ENCODE measurements at places on chromosomes 16 and 17.
A peak's percentile ranks its signal among the peaks of the same experiment; 100 is the strongest.

DNA sequence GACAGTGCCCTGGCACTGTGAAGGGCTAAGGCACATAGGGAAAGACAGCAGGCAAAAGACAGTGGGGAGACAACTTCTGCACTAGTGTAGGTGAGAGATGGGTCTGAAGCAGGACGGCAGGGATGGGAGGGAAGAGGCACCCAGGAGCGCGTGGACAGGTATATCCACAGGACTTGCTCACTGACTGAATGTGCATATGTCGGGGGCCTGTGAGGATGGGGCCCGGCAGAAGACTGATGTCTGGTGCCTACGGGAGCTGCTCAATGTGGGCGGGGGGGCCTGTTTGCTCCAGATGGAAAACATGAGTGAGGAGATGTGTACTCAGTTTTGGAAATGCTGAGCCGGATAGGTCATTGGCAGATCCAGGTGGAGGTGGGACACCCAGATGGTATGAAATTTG lies 47.3 kb upstream of the PMFBP1 start:
- no peak for DNase-seq

DNA sequence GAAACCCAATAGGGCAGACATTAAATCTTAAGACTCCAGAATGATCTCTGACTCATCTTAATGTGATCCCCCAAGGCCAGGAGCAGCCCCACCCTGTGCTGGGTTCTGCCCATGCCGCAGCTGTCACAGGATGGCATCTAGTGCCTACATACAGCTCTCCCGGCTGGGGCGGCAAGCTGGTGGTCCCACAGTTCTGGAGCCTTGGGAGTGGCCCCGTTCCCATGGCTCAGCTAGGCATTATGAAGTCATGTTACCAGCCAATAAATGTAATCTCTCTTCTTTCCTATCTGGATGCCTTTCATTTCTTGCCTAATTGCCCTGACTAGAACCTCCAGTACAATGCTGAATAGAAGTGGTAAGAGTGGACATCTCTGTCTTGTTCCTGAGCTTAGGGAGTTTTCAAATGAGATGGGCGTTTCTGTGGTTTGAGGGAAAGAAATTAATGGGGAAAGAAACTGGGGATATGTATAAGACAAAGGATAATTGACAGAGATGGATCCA lies 95.7 kb upstream of the DNAH17 start:
- no peak for DNase-seq

GRCh38 chr16:84095466-84095865 lies 21.3 kb downstream of the MBTPS1 start:
- no peak for DNase-seq

GRCh38 chr17:7471729-7472128 lies 7.7 kb downstream of the ZBTB4 start:
- DNase-seq, result no peak

- DNase-seq, result no peak
These were observed 589 bp downstream of the XYLT2 start for GRCh38 chr17:50346313-50347116.

DNA sequence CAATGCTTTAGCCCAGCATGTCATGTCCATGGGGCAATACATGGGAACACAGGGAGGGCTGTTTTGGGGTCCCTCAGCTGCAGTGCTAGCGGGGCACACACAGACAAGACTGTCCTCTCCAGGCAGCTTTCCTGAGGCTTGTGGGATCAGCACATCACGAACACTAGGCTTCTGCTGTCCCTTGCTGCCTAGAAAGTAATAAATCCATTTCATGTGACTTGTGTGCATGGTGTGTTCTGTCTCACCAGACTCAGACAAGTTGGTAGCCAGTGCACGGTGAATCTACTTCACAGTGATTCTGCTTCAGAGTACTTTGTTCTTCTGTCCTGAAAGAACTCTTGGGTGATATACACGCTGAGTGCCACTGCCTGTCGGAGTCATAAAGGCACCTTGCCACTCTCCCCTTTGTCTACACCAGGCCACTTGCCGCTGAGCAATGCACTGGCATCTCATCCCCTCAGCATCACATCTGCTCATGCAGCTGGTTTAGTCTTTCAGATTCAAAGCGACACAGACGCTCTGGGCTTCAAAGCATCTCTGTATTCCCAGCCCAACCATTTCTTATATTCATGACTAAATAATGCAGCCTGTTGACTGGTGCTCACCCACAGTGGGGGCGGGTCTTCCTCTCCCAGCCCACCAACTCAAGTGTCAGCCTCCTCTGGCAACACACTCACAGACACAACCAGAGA lies 95.2 kb upstream of the COX10 start:
- no peak for DNase-seq

GRCh38 chr17:5249615-5250014 lies 15.0 kb upstream of the SCIMP start:
- peak; percentile 44 for DNase-seq

- no peak for DNase-seq
These were observed 4.6 kb upstream of the ADCY7 start for GRCh38 chr16:50261707-50262235.

- DNase-seq, result no peak
These were observed 7.2 kb downstream of the DLX3 start for GRCh38 chr17:49987681-49988441.

- DNase-seq, result peak; percentile 8
These were observed 110.2 kb upstream of the NLRP1 start for GRCh38 chr17:5694551-5694950.

DNA sequence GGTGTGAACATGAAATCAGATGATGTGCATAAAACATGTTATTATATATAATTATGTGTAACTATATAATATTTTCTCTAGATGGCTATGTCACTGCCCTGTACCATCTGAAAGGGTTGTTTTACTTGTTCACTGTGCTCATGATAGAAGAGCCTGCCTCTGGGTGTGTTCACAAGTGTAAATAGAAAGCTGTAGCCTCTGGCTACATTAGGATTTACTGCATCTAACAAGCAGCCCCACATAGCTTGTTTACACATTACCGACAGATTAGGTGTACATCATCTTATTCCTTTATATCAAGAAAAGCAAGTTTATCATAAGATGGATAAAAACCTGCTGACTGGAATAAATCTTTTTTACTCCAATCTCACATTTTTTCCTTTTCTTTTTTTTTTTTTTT lies 46.1 kb downstream of the CHD9 start:
- no peak for DNase-seq

DNA sequence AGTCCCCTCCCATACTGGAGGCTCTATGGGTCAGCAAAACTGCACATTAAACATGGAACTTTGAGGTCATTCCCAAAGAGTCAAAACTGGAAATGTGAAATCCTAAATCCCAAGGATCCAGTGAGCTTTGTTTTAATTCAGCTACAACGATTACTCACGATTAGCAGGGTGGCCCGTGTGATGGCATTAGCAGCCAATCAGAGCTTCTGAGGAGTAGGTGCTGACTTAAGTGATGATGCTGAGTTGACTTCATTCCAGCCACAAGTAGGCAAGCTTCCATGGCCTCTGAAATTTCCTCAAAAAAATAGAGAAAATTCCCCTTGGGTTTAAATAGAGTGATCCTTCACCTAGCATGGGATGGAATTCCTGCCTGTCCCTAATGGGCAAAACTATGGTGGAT lies 28.1 kb upstream of the BEAN1 start:
- no peak for DNase-seq

GRCh38 chr17:54096216-54096615 lies 273.5 kb downstream of the KIF2B start:
- no peak for DNase-seq

DNA sequence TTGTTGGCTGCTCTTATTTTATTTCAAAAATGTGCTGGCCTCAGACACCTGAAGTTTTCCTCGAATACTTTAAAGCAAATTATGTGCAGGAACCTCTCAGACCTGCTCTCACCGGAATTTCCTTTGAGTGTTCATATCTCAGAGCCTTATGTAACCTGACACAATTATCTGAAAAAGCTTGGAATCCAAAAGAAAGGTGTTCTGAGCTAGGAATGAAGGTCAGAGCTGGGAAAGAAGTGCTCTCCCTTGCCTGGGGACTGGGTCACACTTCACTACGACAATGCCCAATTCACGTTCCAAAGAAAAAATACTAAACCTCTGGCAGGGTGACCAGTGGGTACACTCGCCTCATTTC lies 6.7 kb upstream of the HSD11B2 start:
- DNase-seq, result no peak

- no peak for DNase-seq
These were observed 13.4 kb downstream of the ARSG start for GRCh38 chr17:68304706-68305105.

DNA sequence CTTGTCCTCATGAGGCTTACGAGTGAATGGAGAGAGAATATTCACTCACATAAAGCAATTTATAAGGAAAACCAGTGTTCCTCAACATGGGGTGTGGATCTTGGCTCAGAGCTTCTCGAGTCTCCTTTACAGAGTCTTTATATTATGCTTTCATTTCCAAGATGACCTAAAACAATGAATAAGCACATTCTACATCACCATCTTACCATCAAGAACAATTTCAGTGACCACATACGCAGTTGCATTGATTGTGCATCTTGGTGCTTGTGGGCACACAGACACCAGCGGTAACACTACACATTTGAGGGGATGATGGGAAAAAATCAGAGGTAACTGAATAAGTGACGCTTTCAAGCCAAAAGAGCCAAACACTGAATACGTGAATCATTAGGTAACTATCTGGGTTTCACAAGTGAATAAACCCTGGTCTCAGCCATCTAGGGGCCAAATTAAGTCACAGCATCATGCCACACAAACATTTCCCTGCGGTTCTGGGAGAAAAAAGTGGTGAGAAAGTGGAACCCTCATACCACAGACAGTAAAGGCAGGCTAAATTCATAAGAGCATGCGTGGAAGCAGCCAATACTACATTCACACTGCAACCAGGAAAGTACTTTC lies 9.4 kb downstream of the CWC25 start:
- no peak for DNase-seq

DNA sequence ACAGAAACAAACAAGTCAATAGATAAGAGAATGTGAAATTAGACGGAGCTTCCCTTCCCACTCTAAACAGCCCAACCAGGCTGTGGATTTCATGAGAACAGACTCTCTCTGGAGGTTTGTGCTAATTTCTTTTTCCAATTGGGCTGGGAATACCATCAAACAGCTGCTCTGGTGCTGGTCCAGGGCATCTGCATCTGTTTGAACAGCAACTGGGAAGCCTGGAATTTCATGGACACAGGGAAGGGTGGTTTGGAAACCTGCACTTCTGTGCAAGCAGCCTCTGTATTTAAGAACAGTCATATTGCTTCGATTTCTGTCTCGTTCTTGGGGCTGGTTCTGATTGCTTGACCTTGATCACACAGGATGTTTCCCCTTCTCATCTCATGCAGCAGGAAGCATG lies 88.7 kb downstream of the FOXL1 start:
- no peak for DNase-seq

DNA sequence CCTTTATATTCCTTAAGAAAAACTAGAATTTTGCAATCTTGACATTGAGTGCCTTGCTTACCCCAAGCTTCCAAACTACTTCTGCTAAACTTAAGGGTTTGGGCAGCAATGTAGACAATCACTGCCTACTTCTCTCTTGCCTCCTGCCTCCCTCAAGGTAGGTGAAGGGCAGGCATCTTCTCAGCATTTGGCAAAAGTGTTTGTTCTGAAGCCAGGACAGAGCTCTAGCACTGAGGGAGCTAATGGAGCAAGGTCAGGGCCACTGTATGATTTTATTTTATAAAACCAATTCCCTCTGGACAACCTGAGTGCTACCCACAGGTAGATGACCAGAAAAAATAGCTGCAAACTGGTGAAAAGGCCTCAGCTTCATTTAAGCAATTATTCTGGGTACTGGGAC lies 111.8 kb downstream of the IRX3 start:
- no peak for DNase-seq

DNA sequence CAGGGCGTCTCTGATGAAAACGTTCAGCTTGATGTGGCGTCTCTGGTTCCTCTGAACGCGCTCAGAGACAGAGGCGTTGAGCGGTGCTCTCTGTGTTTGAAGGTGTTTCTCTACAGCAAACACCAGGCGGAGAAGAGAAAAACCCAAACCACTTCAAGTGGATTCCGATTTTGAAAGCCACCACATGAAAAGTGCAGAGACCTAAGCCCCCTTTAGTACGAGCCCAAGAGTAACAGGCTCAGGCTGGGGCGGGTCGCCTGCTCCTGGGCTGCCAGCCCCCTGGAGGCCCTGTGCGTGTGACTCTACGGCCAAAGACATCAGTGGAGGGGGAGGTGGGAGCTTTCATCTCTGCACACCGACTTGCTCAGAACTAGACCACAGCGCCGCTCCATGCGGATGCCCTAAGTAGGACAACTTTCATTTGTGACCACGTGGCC lies 328.4 kb downstream of the MAF start:
- DNase-seq, result no peak

DNA sequence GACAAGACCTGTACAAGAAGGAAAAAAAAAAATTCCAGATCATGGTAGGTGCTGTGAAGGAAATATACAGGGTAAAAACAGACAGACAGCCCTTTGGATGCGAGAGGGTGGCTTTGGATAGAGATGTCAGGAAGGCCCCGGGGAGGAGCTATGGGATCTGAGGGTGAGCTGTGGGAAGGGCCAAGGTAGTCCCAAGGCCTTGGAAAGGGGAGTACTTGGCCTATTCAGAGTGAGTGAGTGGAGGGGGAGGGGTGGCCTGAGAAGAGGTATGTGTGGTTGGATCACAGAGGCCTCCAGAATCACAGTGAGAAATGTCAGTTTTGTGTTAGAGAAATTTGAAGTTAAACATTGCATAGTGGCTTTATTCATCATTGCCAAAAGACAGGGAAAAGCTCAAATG lies 31.2 kb upstream of the AKTIP start:
- DNase-seq, result no peak

DNA sequence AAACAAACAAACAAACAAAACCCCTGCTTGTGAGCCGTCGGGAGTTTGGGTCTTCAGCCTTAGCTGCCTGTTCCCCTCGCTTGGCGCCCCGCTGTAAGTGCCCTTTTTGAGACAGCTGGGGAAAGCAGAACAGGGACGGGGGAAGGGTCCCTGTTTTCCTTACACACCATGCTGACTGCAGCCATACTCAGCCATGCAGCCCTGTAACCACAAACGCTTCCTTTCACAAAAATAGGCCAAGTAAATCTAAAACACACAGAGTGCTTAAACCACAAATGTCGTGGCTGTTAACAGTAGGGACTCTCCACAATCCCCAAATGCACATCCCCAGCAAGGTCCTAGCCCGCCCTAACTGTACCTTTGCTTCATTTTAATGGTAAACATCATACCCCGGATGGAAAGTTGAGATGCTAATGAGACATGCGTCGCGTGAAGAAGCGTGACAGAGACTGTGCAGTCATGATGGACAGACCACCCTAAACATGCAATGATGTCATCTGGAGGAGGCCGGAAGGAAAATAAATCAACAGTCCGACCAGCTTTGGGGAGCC lies 129.9 kb downstream of the MGAT5B start:
- DNase-seq, result no peak

DNA sequence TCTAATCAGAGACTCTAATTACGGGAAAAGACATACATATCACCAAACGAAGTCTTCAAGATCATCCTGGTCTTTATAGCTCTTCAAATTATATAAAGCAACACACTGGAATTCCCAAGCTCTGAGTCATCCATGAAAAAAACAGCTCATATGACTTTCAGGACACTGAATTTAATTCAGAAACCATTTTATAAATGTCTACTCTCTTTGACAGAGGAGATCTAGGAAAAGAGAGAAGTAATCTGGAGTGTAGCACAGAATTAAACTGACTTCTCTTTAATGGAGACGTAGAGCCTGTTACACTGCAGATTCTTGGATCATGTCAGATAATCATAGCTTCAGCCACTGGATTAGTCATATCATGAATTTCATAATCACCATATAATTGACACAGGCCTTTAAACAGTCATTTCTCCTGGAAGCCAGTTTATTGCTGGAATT lies 86.8 kb upstream of the WSB1 start:
- DNase-seq, result no peak
